ENCODE measurements at places on chromosomes 3 and 15.
A peak's percentile ranks its signal among the peaks of the same experiment; 100 is the strongest.

DNA sequence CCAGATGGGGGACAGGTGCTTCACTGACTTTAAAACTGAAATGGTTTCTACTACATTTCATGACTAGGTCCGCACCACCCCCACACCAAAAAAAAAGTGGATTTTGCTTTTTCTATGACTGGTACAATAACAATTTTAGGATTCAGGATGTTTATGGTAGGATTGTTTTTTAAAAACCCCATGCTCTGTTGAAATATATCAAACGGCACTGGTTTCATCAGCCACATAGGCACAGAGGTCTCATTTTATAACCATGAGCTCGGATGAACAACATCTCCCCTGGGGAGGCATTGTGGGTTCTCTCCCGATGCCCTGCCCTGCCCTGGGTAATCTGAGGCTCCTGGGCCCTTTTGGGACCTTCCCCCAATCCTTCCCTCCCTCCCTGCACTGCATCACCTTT, 202.7 kb upstream of the KBTBD8 start:
- DNase-seq = no peak

GRCh38 chr15:65335278-65336055, 31.0 kb downstream of the RNU5B-1 start:
- DNase-seq = no peak

- peak; percentile 69 for DNase-seq
Observed at GRCh38 chr3:16824081-16824696, 60.6 kb upstream of the PLCL2 start.

DNA sequence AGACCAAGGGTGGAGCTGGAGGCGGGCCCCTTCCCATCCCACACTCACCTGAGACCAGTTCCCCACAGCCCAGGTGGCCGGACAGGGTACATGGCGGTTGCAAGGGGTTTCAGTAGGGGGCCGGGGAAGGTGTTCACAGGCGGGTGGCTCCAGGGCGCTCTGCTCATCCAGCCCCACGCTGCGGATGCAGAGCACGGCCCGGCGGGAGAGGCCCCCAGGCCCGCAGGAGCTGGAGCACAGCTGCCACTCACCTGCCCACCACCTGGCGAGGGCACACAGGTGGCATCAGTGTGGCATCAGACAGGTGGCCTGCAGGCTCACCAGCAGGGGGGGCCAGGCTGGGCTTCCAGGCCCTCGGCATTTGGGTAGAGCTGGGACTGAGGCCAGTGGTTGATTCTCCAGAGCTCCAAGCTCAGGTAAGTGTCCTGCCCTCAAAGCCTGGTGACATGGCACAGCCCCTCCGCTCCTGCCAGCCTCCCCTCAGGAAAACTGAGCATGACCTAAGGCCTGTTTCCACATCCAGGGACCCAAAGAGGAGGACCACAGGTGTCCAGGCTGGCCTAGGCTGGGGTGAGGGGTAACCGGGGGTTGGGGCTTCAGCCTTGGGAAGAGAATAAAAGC, 43.8 kb downstream of the ADAMTS7 start:
- no peak for DNase-seq

GRCh38 chr3:14124223-14124614, 451 bp downstream of the CHCHD4 start:
- peak; percentile 84 for DNase-seq

- no peak for DNase-seq
Observed at GRCh38 chr3:127589600-127590281, 792 bp downstream of the TPRA1 start.

- no peak for DNase-seq
Observed at GRCh38 chr3:45987368-45988291, 8.0 kb downstream of the FYCO1 start.

GRCh38 chr15:97235611-97235985, 724.9 kb upstream of the ARRDC4 start:
- DNase-seq = no peak

DNA sequence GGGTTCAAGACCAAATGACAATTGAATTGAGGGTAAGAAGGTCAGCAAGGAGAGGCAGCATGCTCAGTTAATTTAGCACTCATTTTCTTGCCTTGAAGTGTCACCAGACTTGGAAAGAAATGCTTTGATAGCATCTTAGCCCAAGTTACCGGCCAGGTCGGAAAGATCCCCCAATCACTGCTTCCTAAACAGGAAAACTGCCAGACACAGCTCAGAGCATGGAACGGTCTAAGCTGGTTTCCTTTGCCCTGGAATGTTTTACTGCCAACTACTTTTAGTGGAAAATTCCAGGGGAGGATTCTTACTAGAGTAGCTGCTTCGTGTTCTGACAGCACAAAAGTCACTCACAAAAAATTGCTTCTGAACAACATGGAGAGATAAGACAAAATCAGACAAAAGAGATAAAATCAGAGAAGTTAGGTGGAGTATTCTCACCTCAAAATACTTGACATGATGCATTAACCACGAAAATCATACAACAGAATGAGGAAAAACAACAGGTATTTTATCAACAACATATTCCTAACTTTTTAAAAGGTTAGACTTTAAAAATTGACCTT, 65.5 kb downstream of the CCR4 start:
- no peak for DNase-seq

DNA sequence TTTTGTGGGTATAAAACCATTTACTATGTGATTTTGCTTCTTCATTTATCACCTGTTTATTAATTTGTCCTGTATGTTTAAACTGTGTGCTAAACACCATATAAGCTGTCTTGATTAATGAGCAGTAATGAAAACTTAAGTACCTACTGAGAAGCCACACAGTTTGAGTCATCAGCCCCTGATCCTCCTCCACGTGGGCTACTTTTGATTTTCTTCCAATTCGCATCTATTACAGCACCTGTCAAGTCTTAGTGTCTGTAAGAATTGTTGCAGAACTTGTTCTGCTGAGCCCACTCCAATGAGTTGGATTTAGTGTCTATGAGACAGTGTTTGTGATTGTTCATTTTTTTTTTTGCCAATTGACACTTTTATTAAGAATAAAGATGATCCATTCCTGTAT, 16.8 kb downstream of the EPHA6 start:
- no peak for DNase-seq

DNA sequence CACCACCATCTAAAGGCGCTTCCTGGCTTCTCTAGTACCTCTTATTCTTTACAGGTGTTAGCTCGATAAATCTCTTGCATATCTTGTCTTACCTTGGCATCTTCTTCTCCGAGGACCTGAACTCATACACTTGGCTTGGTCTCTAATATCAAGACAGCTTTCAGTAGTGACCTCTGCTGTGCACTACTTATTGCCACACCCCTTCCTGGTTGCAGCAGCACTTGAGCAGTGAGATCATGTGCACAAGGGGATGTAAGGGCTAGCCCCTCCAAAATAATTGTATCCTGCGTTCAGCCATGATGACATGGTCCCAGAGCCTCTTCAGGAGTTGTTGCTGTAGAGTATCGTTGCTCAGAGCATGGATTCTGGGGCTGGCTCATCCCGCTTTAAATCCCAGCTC, 1.3 kb upstream of the PLA1A start:
- DNase-seq = no peak

DNA sequence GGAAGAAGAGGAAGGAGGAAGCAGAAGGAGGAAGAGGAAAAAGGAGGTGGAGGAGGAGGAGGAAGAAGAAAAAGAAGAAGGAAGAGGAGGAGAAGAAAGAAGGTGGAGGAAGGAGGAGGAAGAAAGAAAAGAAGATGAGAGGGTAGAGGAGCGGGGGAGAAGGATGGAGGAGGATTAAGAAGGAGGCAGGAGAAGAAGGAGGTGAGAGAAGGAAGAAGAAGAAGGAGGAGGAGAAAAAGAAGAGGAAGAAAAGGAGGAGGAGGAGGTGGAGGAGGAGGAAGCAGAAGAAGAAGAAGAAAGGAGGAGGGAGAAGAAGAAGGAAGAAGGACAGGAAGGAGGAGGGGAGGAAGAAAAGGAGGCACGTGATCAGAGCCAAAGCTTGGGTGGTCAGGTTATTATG, 37.3 kb upstream of the PRTG start:
- no peak for DNase-seq

GRCh38 chr3:151156618-151157216, 46.3 kb downstream of the GPR171 start:
- DNase-seq = peak; percentile 79

GRCh38 chr3:189300345-189300744, 128.6 kb downstream of the TPRG1 start:
- DNase-seq = no peak

DNA sequence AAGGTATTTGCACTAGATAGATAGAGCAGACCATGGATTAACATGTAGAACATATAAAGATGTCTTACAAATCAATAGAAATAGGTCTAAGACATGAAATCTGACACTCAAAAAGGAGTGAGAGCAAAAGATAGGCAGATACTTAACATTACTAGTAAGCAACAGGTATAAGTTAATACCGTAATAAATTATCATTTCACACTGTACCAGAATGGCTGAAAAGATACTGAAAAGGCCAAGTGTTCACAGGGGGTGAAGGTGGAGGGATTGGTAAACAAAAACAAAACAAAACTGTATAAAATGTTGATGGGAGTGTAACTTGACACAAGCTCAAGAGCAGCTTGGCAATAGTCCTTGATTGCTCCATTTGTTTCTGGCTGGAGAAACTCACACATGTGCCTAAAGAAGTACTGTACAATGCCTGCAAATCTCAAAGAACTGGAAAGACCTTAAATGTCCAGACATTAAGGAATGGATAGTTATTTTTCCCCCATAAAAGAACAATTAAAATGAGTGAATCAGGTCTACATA, 3.5 kb downstream of the NSMCE3 start:
- DNase-seq = no peak

DNA sequence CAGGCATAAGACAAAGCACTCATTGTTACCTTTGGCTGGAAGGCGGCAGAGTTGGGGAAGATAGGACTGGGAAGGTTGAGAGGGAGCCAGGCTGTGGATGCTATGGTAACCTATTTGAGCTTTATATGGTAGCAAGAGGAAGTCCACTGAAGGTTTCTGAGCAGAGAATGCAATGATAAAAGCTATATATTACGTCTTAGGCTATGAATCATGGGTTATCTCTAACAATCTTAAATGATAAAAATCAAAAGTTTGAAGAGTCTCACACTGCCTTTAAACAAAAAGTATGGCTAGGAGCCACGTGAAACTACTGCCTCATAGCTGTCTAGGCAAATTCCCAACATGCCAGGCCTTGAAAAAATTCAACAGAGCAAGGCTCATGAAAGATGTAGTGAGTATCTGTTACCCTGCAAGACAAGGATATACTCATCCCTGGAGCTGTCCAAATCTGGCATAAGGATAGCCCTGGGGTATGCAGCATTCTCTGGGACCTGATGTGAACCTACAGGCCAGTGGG, 4.1 kb downstream of the P3H2 start:
- no peak for DNase-seq

DNA sequence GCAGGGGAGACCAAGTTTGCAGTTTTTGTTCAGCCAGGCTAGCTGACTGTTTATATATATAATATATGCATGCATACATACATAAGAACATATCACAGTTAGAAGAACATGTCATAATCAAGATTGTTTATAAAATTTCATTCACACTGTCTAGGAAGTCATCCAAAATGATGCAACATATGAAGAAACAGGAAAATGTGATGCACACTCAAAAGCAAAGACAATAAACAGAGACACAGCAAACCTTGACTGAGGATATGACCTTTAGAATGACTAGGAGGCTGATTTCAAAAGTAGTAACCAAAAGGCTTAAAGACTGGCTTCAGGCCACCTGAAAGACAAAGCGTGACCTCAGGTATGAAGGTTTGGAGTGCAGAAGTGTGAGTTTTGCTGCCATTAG, 166.2 kb upstream of the NDN start:
- DNase-seq = no peak

DNA sequence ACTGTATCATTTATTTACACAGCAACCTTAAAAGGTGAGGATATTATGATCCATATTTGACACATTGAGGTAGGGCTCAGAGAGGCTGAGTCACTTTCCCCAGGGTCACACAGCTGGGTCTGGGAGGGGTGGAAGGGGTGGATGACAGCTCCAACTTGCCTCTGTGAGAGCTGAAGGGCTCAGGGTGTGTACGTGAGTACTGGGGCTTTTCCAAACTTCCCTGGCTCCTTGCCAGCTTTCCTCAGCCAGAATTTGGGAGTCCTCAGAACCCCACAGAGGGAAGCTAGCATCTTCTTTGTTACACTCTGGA, 58.3 kb upstream of the SLC6A11 start:
- peak; percentile 67 for DNase-seq

DNA sequence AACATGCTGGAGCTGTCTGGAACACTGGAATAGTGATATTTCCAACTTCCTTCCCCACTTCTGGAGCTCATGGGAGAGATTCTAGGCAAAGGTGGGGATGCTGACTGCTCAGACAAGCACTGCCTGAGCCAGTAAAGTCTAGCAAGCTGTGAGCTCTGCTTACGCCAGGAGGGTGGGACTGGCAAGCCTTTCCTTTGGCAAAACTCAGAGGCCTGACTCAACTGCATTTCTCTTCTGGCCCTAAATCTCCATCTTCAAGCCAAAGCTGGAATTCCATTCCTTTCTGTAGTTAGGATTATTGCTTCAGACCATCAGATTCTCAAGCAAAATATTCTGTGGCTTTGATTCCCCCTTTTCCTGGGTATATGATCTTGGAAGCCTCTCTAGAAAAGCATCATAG, 20.3 kb upstream of the EPB42 start:
- no peak for DNase-seq

DNA sequence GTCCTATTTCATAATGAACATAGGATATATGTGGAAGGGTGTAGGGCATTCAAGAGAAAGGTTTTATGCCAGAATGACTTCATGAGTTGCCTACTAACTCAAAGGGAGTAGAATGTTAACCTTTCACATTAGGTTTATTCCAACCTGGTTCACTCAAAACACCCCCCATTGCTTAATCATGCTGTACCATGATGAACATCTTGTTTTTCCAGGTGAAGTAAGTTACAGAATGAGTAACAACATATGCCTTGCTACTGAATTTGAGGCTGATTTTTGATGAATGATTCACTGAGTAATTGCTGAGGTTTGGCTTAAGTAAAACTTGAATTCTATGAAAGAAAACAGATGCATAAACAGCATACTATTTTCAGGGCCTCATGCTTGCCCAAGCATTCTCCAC, 5.9 kb upstream of the CLDN16 start:
- DNase-seq = peak; percentile 18

DNA sequence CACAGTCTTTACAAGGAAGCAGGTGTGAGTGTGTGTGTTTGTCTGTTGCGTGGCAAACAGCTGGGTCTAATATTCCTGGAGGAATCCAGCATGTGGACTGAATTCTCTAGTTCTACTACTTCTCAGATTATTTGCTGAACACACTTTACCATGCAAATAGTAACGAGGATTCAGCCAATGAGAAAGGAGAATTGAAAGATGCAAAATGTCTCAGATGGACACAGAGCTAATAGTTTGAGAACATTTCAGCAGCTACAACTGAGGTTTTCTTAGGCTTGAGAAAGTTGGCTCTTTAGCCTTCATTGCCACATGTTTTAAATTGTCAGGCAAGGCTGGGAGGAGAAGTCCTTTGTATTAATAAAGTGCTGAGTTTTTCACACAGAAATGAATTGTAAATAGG, 568.0 kb upstream of the MDFIC2 start:
- DNase-seq = no peak

Measured in activated CD4-positive, alpha-beta T cell treated with anti-CD3 and anti-CD28 coated beads, Interleukin-10, Interleukin-2, amounts not matched to agents 100 ng/mL and 50 ng/mL, durations not matched to agents 16 hours and 8 hours (primary cell).